Cerebellar cortex (tissue), 1 donor: ENCODE measurements at places on chromosomes 16 and 17.
A peak's percentile ranks its signal among the peaks of the same experiment; 100 is the strongest.

DNA sequence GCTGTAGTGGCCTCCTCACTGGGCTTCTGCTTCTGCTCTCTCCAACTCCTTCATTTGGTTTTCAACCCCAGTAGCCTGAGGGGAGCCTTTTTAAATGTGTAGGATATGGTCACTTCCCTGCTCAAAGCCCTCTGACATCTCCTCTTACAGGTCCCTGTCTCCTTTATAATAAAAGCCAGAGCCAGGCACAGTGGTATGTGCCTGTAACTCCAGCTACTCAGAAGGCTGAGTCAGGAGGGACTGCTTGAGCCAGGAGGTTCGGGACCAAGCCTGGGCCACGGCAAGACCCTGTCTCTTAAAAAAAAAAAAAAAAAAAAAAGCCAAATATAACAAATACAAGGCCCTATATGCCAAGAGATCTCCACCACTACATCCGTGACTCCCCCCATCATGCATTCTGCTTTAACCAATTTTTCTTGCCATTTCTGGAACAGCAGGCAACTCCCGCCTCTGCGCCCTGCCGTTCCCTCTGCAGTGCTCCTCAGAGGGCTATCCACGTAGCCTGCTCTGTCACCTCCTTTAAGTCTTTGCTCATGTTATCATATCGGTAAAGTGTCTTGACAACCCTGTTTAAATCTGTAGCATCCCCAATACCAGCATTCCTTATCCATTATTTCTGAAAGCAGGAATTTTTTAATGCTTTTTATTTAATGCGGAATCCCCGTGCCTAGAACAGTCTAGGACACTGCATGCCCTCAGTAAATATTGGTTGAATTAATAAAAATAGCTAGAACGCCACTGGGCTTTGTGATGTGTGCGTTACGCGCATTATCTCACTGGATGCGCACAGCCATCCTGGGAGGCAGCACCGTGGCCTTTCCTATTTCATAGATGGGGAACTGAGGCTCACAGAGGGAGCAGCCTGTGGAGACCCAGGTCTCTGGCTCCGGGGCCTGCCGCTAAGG lies 9.5 kb downstream of the ZNF771 start:
- peak; percentile 45 for DNase-seq

DNA sequence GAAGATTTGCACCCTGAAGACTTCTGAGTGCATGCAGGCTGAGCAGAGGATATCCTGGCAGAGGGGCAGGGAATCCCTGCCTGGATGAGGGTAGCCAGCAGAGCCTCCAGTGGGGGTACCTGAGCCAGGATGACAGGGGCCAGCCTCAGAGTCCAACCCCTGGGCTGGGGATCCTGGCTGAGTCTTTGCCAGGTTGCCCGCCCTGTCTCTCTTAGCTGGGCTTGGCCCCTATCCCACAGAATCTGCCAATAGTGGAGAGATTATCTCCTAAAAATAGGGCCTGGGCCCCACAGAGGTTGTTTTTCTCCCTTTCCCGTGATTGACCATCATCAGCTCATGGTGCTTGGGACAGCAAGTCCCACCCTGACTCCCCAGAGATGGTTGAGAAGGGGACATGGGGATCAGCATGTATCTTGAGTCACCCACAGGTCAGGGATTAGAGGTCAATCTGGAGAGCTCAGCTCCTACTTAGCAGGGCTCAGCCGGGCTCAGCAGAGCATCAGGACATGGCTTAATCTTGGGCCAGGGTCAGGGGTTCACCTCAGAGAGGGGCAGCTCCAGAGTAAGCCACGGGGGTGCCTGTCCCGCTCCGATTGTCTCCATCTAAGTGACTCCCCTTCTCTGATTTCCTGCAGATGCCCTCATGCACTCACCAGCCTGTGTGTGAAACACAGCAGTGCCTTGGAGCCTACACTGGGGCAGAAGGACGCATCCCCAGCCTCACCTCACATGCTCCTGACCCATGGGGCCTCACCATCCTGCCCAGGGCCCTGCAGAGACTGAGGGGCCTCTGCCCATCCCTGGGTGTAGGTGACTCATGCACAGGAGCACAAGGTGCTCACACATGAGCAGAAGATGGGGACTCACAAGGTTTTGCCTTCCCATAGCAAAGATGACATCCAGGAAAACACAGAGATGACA lies 11.5 kb downstream of the CDH16 start:
- DNase-seq: no peak

DNA sequence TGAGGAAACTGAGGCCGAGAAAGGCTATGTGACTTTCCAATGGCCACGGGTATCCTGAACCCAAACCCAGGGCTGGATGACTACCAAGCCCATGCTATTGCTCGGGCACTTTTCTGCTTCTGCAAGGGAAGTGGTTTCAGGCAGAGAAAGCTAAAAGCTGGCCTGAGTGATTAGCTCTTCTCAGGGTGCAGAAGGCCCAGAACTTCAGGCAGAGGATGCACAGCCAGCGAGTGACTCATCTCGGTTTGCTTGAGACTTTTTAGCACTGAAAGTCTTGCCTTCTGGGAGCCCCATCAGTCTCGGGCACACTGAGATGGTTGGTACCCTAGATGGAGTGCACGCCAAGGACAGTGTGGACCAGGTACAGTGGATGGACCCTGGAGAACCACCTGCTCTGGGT lies 129.5 kb upstream of the SDK2 start:
- no peak for DNase-seq

DNA sequence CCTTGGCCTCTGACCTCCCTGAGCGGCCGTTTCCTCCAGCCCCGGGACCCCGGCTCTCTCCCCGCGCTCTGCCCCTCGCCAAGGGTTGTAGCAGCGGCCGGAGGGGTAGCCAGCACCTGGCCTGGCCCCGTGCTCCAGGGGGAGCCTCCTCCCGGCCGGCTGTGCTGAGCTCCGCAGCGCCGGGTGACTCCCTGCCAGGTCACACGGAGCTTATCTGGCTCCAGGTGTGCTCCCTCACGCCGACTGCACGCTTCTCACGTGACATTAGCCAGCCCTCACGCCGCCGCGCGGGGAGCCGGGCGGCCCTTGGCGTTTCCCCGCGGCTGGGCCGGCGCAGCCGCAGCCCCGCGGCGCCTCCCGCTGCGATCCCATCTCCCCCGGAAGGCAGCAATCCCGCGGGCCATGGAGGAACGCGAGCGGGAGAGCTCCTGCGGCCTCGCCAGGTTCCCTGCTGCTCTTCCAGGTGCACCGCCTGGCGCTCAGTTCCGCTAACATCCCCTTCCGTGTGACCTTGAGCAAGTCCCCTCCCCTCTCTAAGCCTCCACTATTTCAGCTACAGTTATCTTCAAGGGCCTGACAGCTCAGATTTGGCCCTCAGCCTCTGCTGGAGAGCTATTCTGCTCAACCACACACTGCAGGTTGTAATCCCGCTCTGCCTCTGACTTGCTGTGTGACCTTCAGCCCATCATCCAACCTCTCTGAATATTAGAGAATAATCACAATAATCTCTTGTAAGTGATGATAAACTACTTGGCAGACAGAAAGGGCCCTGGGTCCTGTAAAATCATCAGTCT lies 3.4 kb downstream of the MYO18A start:
- DNase-seq: peak; percentile 49
